Retinal pigment epithelial cell (primary cell): ENCODE measurements at places on chromosomes 3 and 15.

- no peak for DNase-seq
Observed at GRCh38 chr15:92012368-92012629, 158.8 kb downstream of the SLCO3A1 start.

DNA sequence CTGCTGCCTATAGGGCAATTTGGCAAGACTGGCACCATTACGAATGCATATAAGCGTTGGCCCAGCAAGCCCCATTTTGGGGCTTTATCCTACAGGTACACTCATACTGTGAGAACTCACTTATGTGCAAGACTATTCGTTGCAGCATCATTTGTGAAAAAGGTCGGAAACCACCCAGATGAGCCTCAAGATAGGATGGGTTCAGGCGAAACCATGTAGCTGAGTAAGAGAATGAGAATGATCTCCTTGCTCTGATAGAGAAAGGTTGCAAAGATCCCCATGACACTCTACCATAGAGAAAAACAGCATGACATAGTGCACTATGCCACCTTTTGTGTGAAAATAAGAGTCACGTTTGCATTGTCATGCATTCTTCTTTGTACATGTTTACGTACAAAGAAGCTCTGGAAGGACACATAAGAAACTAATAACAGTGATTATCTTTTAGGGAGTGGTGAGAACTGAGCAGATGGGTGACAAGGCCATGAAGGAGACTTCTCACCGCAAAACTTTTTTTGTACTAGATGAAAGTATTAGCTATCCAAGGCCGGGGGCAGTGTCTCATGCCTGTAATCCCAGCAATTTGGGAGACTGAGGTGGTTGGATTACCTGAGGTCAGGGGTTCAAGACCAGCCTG is 50.0 kb downstream of the RHCG start:
- no peak for DNase-seq

- DNase-seq, result no peak
Observed at GRCh38 chr3:146187334-146187950, 26.5 kb upstream of the PLOD2 start.

DNA sequence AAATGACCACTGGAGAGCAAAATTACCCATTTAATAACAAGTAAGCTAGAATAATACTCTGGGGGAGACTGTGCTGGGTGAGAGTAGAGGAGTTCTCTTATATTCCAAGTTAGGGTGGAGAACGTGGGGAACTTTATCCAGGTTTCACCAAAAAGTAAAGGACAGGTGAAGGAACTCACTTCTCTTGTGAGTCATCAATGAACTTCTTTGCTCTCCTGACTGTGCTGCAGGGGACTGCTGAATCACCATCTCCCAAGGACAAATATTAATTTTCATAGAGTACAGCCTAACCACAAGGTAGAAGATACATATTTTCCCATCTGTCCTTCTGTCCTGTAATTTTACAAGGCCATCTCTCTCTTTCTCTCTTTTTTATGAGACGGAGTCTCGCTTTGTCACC is 8.3 kb upstream of the PDCD6IP start:
- DNase-seq, result no peak

DNA sequence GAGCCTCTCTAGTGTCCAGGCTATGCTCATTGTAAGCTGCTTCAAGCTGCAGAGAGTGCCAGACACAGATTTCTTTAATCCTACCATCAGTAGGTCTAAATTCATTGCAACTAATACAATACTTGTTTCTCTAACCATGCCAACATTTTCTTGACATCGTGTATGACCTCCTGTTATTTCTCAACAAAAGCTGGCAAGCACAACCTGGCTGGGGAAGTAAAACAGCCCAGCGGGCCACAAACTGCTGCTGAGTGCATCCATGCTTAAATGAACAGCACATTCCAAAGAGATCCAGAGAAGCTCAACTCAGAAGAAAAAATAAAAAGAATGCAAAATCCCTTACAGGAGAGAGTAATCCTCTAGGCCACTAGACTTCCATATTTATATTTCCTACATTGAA is 36.5 kb downstream of the GMNC start:
- DNase-seq, result peak; percentile 98

DNA sequence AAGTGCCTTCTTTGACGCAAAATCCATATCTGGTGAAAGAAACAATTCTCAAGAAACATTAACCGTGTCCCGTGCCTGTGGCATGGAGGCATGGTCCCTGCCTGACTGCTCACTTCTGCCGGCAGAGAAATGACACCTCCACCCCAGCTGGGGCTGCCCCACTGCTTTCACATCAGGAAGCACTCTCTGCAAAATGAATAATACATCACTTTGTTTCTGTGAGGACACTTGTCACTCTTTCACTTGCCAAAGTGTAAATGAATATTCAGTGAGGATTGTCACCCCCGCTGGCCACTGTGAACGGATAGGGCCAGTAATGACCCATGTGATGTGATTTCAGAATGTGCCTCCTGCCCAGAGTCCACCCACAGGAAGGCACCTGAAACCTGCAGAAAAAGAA is 31.1 kb upstream of the SLC24A5 start:
- DNase-seq, result no peak
